ENCODE measurements at places on chromosomes 2 and 18.

DNA sequence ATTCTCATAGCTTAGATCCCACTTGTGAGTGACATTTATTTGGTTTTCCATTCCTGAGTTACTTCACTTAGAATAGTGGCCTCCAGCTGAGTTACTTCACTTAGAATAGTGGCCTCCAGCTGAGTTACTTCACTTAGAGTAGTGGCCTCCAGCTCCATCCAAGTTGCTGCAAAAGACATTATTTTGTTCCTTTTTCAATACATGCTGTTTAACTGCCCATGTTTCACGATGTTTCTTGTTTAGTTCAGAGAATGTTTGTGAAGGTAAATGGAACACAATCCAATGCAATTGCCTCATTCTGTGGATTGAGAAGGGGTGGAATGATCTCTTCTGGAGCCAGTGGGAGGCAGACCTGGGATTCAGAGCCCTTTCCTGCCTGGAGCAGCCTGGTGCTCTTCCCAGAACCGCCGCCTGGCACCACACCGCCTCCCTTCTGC, 273.5 kb upstream of the ATP5MC3 start:
- no peak for DNase-seq

- DNase-seq, result no peak
Observed at GRCh38 chr18:72868585-72869225, 918 bp upstream of the NETO1 start.

DNA sequence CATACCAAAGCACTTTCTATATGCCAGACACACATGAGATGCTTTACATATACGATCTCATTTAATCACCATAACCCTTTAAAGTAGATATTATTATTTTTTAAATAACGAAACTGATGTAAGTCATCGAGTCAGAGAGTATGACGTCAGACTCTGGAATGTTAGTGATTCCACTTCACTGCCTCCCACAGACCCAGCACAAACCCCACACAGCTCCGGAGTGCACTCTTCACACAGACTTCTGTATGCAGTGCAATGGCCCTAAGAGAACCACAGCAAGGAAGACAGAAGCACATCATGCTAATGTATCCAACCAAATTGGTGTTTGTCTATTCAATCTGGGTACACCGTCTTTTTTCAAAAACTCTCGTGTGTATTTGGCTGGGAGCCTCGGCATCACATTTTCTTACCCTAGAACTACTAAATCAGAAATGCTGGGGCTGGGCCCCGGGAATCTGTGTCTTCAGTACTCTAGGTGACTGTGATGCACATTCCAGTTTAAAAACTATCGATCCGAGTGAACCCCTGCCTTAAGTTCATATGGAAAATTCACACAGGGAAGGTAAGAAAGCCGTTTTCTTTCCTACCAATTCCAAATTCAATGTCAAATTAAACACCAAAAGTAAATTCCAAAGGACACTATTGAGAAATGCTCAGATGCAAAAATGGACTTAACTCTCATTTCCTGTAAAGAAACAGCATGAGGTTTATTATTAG, 117.7 kb upstream of the ACVR1C start:
- DNase-seq, result no peak

GRCh38 chr2:134934641-134935040, 16.0 kb downstream of the CCNT2 start:
- DNase-seq, result no peak

GRCh38 chr2:220275454-220275853, 648.0 kb downstream of the SLC4A3 start:
- DNase-seq, result no peak

- DNase-seq, result no peak
Observed at GRCh38 chr2:196289000-196289399, 117.6 kb upstream of the STK17B start.

- no peak for DNase-seq
Observed at GRCh38 chr18:6785001-6785400, 55.5 kb downstream of the ARHGAP28 start.

DNA sequence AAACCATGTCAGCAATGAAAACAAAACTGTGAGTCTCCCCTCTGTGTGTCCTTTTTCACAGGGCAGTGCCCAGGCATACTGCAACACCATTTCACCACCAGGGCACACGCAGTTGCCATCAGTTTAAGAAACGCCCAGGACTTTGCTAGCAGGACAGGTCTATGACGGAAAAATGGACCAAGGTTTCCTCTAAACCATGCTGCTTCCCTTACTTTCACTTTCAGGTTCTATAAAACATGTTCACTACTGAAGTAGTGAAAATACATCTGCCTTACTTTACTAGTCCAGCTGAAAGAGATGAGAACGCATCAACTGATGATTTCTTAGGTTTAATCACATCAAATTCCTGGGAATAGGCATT, 110.5 kb downstream of the TCF4 start:
- no peak for DNase-seq

DNA sequence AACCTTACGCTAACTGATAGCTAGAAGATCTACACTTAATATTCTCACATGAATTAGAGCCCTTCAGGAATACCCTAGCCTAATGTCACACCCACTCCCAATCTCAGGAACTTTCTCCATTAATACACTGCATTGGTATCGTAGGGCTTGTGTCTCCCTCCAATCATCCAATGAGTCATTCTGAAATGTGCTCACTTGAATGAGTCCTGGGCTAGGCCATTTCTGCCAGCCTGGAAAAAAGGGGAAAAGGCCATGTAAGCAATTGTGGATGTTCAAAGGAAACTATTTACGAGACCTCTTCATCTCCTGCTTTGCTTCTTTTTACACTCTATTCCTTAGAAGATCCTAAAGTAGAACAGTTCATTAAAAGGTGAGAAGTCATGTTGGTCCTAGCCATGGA, 18.8 kb downstream of the ZEB2 start:
- DNase-seq, result no peak

DNA sequence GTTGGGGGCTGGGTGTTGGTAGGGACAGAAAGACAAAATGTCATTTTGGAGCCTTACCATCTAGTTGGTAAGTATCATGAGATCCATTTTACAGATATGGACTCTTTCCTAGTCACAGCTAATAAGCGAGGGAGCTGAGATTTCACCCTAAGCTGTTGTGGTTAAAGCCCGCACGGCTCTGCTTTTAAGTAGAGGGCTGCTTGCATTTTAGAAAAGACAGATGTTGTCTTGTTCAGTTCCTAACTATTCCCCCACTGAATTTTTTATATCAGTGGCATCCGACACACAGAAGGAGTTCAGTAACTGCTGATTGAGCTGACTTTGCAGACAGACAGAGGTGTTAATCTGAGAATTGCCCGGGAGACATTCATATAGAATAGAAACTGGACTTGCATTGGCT, 3.7 kb downstream of the QPCT start:
- no peak for DNase-seq

DNA sequence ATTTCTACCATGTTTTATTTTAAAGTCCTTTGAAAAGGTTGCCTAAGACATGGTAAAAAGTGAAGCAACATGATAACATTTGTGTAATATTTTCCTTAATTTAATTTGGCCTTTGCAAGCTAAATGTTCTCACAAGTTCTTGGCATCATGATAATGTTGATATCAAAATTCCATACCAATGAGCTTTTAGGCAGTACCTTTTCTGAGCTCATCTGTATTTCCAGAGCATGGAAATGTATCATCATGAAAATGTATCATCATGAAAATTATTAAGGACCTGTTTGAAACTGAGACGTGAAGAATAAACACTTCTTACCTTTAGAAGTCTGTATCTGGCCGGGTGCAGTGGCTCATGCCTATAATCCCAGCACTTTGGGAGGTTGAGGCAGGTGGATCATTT, 73.8 kb downstream of the VWC2L start:
- DNase-seq, result no peak

DNA sequence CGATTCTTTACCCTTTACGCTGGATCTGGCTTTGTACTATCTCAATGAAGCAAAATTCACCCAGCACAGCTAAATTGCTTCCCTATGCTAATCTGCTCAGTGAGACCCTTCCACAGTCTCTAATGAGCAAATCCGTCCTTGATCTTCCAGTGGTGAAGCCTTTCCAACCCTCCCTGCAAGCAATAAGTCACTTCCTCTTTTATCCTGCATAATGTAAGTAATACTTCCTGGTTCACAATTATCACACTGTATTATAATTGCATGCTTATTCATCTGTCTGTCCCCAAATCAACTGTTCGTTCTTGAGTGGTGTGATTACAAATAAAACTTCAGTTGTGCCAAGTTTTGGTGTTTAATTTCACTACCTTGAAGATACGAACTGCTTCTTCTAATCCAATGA, 404.0 kb downstream of the ADCYAP1 start:
- no peak for DNase-seq

DNA sequence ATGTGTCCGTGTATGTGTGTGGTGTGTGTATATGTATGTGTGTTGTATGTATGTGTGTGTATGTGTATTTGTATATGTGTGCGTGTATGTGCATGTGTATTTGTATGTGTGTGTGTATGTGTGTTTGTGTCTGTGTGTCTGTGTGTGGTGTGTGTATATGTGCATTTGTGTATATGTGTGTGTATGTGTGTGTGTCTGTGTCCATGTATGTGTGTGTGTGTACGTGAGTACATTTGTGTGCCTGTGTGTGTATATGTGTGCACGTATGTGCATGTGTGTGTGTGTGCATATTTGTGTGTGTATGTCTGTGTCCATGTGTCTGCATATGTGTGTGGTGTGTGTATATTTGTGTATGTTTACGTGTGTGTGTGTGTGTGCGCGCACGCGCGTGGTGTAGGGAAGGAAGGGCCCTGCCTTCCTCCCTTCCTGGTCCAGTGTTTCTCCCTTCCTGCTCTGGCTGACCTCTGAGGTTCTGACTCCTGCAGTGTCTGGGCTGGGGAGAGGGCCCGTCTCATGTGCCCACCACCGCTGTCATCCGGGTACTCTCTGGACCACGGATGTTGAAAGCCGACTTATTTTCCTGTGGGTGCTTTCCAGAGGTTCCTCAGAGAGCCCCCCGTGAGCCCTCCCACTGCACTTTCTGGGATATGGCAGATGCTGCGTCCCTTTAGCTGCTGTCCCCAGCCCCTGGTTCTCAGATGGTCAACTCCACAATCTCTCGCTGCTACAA, 209.5 kb downstream of the DYSF start:
- DNase-seq, result no peak

- DNase-seq, result no peak
Observed at GRCh38 chr2:125634662-125635061, 1021.3 kb upstream of the GYPC start.

- no peak for DNase-seq
Observed at GRCh38 chr2:20580690-20581437, 70.0 kb downstream of the HS1BP3 start.

- DNase-seq, result no peak
Observed at GRCh38 chr18:58527952-58528287, 101.0 kb downstream of the ALPK2 start.

DNA sequence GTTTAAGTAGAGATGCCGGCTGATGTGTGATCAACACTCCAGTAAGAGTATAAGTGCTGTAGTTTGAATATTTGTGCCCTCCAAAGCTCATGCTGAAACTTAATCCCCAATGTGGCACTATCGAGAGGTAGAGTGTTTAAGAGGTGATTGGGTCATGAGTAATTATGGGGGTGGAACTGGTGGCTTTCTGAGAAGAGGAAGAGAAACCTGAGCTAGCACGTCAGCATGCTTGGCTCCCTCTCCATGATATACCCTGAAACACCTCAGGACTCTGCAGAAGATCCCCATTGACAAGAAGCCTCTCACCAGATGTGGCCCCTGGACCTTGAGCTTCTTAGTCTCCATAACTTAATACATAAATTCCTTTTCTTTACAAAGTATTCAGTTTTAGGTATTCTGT, 584.8 kb downstream of the TSN start:
- DNase-seq, result no peak

DNA sequence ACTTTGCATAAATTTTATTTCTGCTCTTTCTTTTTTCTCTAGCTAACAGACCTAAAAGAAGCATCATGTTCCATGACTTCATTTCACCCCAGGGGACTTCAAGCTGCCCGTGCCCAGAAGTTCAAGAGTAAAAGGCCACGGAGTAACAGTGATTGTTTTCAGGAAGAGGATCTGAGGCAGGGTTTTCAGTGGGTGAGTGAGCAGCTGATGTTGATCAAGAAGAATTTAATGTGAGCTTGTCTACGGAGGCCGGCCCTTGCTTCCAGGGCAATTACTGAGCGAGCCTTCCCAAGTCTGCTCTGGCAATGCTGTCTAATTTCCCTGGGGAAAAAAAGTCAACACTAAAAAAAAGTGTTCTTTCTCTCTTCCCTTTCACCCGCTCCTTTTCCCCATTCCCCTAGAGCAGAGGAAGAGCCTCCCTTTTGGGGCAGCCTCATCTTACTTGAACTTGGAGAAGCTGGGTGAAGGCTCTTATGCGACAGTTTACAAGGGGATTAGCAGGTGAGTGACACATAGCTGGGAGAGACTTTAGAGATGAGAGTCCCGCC, 1.2 kb downstream of the CDK15 start:
- DNase-seq, result no peak

GRCh38 chr2:42959234-42960001, 167.0 kb upstream of the HAAO start:
- no peak for DNase-seq

GRCh38 chr2:203225423-203226039, 13.3 kb upstream of the CYP20A1 start:
- DNase-seq, result no peak

DNA sequence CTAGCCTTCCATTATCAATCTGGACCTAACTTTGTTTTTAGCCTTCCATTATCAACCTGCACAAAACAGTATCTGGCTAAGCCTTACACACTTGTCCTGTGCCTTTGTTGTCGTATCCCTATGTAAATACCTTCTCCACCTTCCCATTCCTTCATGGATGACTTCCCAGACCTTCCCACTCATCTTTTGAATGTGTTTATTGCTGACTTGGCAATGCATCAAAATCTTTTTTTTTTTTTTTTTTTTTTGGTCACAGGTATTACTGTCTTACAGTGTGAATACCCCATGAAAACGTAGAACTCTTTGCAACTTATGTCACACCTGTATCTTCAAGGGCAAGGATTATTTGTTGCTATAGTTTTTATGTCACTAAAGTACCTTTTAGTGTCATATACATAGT, 25.7 kb downstream of the RPE start:
- DNase-seq, result no peak

DNA sequence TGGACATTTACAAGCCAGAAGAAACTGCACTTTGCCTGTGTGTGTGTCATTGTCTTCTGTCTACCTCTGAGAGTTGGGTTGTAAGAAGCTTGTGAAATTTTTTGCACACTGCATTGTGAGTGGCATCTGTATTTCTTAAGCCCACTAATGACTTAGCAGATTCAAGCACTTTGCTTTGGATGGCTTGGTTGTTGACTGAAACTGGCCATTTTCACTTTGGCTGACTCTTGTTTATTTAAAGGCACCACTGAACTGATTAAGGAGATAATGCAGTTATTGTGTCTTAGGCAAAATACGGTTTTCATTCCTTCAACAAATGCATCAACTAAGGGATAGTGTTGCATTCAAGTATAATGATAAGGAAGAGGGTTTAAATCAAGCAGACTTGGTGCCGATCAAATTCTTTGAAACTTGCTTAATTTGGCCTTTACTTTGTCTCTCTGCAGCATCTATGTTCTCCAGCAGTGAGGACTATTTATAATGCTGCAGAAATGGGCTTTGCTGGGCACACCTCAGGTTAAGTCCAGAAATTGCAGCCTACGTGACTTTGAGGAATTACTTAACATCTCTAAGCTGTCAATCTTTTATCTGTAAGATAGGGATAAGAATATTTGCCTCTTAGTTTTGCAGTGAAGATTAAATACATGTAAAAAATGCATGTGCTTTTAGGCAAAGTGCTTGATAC, 142.0 kb downstream of the CCDC85A start:
- no peak for DNase-seq
